ENCODE measurements at places on chromosomes 11 and 22.
A peak's percentile ranks its signal among the peaks of the same experiment; 100 is the strongest.

- DNase-seq, result no peak
Measured at GRCh38 chr11:122441666-122442035, 213.9 kb upstream of the UBASH3B start.

GRCh38 chr11:101848262-101848661 lies 66.5 kb upstream of the CEP126 start:
- DNase-seq, result no peak

- DNase-seq, result no peak
Measured at GRCh38 chr22:46547883-46548244, 10.4 kb upstream of the CELSR1 start.

- DNase-seq, result peak; percentile 82
Measured at GRCh38 chr11:8225589-8226036, 38.1 kb downstream of the LMO1 start.

GRCh38 chr11:78180751-78181150 lies 7.7 kb downstream of the KCTD21 start:
- no peak for DNase-seq

GRCh38 chr11:29490938-29491337 lies 525.9 kb downstream of the KCNA4 start:
- DNase-seq, result no peak

All from activated CD4-positive, alpha-beta T cell treated with anti-CD3 and anti-CD28 coated beads for 36 hours (primary cell).